Left cardiac atrium (tissue), 4 donors: ENCODE measurements at places on chromosomes 5 and 9. TPM values are rescaled to one million over a fixed set of nuclear protein-coding genes. Genes with fewer than 3 reads are reported as not detected.

DNA sequence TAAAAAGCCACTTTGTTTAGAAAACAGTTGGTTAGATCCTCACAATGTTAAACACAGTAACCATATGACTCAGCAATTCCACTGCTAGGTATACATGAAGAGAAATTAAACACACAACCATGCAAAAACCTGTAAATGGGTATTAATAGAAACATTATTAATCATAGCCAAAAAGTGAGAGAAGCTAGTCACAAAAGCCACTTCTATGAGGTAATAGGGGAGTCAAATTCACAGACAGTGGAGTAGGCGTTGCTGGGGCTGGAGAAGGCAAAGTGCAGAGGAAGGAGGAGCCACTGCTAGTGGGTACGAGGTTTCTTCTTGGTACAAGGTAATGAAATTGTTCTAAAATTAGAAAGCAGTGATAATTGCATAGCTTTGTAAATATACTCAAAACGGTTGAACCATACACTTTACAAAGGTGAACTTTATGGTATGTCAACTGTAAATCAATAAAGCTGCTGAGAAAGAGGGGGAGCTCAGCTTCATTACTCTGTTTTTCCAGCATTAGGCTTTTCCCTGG, 364.4 kb downstream of the GADD45G start:
- DNase-seq: no peak

DNA sequence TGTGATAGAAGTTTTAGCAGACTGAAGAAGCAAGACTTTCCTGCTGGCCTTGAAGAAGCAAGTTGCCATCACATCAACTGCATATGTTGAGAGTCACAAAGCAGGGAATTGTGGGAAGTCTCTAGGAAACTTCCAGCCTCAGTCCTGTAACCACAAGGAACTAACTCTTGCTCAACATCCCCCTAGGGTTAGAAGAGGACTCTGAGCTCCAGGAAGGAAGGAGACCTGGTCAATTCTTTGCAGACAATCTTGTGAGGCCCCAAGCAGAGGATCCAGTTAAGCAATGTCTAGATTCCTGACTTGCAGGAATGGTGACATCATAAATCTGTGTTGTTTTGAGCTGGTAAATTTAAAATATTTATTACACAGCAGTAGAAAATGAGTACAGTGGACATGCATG, 18.6 kb upstream of the ZNF366 start:
- DNase-seq: no peak

DNA sequence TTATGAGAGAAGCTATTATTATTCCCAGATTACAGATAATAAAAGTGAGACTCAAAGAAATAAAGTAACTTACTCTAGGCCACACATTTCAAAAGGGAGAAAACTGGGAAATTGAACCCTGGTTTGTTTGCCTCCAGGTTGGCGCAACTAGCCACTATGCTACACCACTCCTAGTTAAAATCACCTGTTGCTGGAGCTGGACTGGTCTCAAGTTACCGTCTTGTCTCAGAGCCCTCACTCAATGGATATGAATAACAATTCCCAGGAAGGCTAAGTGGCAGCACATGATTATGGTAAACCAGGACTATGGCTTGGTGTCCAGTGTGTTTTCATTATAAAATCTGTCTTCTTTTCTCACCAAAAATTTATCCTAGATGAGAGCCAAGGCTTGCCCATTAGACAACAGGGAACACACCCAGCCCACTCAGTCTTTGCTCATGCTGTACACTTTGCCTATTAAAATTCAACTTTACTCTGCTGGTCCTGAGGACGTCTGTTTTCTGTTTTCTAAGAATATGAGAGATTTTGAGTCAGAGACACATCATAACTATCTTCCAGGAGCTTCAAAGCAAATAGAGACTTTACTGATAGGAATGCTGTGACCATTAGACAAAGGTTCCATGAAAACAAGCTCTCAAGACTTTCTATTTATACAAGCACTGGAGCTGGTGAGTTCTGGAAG, 58.1 kb downstream of the ADRB2 start:
- DNase-seq: no peak

DNA sequence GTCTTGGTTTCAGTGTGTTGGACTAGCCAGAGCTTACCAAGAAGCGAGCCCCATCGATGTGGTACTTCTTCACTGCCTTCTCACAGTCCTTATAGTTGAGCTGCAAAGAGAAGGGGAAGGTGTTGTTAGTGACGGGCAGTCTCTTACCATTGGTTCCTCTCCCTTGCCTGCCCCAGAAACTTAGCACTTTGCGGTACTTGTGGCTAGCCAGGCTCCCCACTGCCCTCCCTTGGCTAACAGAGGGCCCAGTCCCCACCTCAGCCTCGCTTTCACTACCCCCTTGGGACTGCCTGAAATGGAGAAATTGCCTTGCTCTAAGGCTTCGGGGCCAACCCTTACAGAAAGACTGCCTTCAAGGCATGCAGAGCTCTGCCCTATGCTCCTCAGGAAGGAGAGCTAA, 4.3 kb downstream of the LCP2 start:
- no peak for DNase-seq

The LCN2 gene
- not detected for total RNA-seq

- no peak for DNase-seq
Observed at GRCh38 chr9:110984890-110985437, 53.3 kb downstream of the LPAR1 start.

GRCh38 chr5:17398866-17399835, 98.9 kb upstream of the TAF11L2 start:
- DNase-seq: no peak

The NR5A1 gene
- total RNA-seq: not detected

DNA sequence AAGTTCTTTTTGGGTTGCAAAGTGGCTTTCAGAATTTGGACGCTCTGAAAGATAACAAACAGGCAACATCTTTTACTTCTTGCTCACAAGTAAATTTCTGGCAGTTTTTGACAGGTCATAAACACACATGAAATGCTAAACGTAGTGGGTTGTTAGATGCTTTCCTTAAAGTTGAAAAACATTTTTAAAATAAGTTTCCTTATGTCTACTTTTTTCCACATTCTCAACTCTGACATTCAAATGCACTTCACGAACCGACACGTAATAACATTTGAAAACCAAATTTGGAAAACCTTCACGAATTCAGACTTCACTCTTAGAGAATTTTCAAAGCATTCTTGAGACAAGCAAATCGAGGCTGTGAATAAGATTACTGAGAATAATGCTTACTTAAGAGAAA, 26.9 kb downstream of the MTX3 start:
- DNase-seq: no peak

DNA sequence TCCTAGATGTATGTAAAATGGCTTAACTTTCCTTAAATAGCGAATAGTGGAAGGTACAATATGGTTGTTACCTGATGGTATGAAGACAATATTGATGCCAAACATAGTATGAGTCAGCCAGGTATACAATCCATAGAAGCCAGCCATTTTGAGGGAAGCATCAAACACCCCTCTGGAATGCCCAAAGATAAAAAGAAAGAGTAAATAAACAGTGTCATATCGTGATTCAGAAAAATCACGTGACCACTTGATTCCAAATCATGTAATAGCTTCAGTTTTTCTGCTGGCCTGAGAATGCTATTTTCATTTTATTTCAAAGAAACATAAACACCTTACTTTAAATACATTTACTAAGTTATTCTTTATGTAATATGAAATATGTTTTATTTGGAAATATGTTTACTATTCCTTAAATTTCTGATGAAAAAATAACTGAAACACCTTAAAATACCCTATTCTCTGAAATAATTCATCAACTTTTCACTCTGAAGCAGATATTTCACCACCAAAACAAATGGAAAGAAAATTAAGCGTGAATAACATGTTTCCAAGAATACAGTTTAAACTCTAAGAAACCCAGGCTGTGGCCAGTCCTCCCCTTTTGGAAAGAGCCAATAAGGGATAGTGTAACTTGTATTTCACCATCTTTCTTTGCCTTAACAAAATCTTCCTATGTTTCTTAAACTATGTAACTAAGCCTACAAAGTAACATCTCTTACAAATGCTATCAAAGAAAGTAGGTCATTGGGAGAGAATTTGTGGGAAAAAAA, 24.8 kb upstream of the CTNNAL1 start:
- no peak for DNase-seq

GRCh38 chr5:56564541-56565282, 250.6 kb upstream of the MAP3K1 start:
- no peak for DNase-seq

The GSN gene
- 1,287 TPM for total RNA-seq

The GLRA1 gene
- total RNA-seq: not detected

DNA sequence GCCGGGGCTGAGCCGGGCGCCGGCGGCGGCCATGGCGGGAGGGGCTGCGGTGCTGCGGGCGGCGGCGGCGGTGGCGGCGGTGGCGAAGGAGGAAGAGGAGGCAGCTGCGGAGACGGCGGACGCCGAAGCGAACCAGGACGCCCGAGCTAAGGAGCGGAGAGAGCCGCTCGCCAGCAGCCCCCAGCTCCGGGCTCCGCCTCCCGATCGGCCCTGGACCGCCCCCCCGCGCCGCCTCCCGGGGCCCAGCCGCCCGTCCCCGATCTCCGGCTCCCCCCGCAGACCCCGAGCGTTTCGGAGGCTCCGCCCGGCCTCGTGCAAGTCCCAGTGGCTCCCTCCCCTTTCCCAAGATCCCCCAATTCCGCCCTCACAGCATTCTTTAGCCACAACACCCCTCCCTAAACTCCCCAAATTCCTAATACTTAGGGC, at the start of gene ASTN2:
Gene ASTN2, minus strand, starts transcription at position 152 of the 426 bp plus-strand sequence. Its CDS starts 119 bp downstream, at position 33.
- DNase-seq: peak; percentile 37

GRCh38 chr5:76527685-76528161, 95.5 kb downstream of the F2RL2 start:
- DNase-seq: no peak

DNA sequence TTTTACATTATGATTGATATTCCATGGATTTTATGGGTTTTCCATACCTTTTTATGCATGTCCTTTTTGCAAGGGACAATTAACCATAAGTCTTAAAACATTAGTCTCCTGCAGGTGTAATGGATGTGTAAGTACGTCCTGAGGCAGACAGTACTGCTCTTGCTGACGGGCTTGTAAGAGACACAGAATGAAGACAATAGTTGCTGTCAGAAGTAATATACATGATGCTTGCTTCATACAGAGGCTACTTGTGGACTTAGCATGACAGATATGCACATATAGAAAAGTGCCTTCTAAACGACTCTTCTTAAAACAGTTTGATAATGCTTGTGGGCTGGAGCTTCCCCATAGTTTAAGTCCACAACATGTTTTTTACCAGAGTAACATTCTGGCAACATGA, 182.7 kb downstream of the SPATA31D1 start:
- DNase-seq: no peak
